ACHN (cell line): ENCODE measurements at places on chromosomes 5 and 9.
A peak's percentile ranks its signal among the peaks of the same experiment; 100 is the strongest.

DNA sequence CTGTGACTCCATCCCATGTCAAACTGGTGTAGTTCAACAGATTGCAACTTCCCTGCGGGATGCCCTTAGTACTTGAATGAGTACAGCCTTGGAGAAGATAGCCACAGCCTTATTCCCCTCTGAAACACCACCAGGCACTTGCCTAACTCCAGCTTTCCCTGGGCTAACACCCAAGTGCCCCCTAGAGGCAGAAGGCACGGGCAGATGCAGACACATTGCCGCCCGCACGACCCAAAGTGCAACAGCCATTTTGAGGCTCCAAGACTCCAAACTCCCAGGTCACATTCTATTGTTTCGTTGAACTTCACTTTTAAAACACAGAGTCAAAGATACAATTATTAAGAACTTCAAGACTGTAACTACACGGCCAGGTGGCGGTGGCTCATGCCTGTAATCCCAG lies 163.6 kb upstream of the CDH6 start:
- no peak for DNase-seq

- no peak for DNase-seq
Measured at GRCh38 chr9:86279839-86280238, 2.5 kb downstream of the ISCA1 start.

GRCh38 chr5:40801771-40802562 lies 3.8 kb upstream of the PRKAA1 start:
- no peak for DNase-seq

DNA sequence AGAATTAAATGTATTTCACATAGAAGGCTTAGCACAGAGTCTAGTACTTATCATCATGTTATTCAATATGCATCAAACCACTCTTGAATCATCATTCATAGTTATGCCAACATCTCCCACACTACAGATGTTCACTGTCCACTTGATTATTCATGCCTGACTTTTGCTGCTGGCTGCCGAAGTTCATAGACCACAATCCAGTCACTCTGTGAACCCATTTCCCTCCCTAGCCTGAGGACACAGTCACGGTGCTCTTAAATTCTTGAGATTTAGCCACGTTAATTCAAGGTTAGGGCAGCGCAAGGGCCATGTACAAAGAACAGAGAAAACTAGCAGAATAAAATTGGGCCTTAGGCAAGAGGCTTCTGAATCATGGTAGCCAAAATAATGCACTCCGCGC lies 32.4 kb downstream of the ABCA1 start:
- no peak for DNase-seq

- peak; percentile 62 for DNase-seq
Measured at GRCh38 chr9:130770679-130771442, 64.2 kb upstream of the ABL1 start.

DNA sequence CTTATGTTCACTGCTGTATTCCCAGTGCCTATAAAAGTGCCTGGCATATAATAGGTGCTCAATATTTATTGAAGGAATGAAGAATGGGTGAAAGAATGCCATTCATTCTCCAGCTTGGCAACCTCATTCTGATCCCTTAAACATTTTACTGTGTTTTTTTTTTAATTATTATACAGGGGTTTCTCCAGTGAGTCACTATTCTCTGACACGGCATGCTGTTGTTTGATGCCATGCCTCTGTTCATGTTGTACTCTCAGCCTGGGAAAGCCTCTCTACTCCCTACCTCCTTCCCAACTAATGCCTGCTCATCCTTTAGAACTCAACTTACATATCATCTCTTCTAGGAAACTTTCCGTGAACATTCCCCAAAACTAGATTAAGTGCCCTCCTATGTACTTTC lies 70.2 kb upstream of the PHF24 start:
- no peak for DNase-seq

DNA sequence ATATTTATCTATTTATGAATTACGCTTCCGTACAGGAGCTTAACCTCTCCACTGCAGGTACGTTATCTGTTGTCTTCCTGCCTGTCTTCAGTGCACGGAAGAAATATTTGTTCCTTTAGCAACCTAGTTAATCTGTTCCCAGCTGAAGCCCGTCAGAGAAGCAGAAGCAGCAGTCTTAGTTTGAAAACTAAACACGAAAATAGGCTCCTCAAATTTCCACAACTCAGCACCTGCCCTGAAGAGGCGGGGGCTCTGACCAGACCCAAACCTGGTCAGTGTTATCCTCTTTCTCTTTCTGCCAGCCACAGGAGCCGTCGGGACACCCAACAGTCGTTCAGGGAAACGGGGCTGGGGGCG lies 462 bp downstream of the NUDCD2 start:
- DNase-seq: peak; percentile 33

DNA sequence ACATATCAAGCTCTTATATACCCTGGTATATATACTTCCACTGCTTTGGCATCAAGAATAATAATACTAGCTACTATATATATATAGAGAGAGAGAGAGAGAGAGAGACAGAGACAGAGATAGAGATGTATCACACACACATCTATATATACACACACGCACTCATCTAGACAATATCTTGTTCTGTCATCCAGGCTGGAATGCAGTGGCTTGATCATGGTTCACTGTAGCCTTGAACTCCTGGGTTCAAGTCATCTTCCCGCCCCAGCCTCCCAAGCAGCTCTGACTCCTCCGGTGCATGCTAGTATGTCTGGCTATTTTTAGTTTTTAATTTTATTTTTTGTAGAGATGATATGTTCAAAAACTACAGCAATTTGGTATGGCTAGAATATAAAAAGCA lies 22.5 kb downstream of the ANKHD1 start:
- DNase-seq: no peak

DNA sequence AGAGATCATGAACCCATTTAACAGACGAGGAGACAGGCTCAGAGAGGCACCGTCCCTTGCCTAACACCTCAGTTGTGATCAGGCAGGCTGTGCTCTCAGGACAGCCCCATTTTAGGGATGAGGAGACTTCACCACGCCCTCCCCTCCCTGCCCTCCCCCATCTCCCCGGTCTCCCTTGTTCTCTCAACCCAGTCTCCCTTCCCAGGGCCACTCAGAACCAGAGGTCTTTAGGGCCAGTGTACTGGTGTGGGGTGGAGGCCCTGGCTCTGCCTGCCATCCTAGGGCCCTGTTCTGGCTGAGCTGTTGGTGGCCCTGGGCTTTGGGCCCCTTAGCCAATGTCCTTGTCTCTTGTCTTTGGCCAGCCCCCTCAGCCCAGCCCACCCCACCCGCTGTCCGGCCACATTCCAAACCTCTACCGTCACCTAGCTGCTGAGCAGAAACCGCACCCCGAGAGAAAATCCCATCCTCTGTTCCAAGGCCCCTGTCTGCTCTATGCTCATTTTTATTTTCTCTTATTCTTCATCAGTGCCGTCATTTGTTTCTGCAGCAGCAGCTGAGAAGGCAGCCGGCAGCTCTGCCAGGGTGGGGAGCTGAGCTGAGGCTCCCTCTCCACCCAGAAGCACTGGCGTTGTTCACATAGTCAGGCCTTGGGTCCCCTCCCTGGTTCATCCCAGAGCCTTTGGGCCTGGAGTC lies 33.9 kb downstream of the OLFML2A start:
- DNase-seq: peak; percentile 87

- no peak for DNase-seq
Measured at GRCh38 chr9:85045271-85045670, 375.7 kb downstream of the NTRK2 start.

- DNase-seq: no peak
Measured at GRCh38 chr9:88372103-88372654, 16.1 kb upstream of the SPIN1 start.

DNA sequence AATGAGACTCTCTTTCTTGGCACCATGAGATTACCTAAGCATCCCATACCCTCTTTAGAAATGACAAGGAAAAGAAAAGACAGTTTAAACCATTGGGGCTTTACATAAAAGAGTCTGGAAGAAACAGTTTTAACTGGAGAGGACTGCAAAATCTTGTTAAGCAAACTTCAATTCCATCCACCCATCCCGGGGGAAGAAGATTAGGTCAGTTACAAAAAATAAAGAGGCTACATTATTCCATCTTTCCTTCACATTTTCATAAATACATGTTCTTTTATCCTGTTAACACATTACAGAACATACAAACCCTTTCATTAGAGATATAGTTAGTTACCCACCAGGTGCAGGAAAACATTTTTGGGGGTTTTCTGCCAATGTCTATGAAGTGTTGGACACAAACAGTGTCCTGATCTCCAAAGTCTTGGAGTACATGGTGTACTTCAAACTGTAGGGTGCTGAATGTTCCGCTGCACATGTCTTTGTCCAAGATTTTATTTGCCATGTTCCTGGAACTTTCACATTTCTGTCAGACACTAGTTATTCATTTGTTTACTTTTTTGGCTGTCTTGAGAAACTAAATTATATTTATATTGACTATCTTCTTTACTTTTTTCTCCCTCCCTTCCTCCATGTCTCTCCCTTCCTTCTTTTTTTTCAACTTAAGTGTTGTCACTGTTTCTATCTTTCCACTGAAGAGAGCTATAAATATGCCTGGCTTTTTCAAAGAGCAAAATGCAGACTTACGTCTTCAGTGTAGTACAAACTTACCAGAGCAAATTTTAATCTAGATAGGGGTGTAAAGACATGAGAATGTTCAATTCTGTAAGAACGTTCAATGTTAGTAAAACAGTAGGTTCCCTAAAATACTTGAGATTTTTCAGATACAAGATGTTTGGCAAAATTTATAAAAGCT lies 410.9 kb upstream of the PRR16 start:
- DNase-seq: no peak

DNA sequence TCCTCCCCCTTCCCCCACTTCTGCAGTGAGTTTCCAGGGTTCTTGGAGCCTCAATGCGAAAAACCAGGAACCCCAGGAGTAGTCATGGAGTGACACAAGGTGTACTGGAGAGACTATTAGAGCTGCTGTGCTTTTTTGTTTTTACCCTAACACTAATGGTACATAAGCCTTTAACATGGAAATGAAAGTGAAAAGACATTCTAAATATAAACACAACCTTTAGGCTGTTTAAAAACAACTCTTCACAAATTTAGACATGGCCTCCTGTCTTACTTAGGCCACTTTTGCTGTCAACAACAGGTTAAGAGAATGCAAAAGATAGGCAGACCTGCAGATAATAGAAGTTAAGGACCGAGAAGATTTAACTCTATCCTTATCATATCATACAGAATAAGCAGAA lies 232.2 kb downstream of the DENND1A start:
- no peak for DNase-seq

DNA sequence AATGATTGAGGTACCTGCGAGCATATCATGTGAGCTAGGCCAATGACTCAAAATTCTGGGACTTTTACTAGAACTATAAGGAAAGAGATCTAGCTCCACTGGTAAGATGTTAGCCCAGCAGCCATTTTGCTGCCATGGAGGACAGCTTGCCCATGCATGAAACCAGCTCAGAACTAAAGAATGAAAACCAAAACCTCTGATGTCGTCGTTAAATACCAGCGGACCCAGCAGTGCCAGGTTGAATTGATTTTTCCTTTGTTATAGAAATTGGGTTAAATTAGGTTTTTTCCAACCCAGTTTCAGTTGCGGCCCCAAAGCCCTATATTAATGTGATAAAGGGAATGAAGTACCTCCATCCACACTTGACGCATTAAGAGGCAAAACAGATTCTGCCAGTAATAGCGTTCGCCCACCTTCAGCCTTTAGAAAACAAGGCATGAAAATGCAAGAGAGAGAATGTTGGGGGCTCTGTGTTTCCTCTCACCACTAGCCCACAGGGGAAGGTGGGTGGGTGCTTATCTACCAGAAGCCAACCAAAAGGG lies 5.5 kb upstream of the ITK start:
- DNase-seq: no peak

- DNase-seq: peak; percentile 43
Measured at GRCh38 chr9:134065612-134066419, 2.0 kb downstream of the BRD3 start.

GRCh38 chr9:5421163-5421562 lies 16.6 kb downstream of the PLGRKT start:
- no peak for DNase-seq

GRCh38 chr9:114958021-114958843 lies 27.8 kb upstream of the TNFSF8 start:
- DNase-seq: no peak
